ENCODE measurements at places on chromosomes 5 and 9. TPM values are rescaled to one million over a fixed set of nuclear protein-coding genes. Genes with fewer than 3 reads are reported as not detected.

DNA sequence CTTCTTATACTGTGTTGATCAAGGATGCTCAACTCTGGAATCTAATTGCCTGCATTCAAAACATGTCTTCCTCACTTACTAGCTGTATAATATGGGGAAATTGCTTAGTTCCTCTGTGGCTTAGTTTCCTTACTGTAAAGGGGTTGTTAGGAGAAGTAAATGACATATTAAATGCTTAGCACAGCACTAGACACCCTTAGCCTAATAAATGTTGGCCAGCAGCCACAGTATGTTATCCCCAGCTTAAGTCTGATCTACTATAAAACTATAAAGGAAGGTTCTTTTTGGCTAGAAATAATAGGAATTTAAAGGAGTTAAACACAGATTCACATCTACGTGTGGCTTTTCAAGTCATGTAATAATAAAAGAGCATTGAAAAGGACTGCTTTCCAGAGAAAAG, 232.4 kb downstream of the PCSK1 start:
- H3K4me1 ChIP-seq = no peaks in the 10 kb centered on the region
- H3K4me3 ChIP-seq = no peak overlapping the region
- no peak for DNase-seq
- H3K27me3 ChIP-seq = no peaks in the 10 kb centered on the region

DNA sequence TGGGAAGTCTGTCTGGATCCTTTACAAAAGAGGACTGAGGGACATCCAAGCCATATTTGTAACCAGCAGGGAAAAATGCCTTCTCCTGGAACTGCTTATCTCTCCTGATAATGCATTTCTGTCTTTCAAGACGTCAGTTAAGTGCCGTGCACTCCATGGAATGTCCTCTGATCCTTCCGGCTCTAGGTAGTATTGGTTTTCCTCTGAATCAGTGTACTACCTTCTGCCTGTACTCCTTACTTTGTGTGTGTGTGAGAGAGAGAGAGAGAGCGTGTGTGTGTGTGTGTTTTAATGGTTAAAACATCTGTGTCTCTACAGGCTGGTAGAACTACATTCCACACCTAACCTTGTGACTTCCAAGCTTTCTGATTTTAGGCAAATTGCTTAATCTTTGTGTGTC, 89.9 kb downstream of the PIP5K1B start:
- peaks cover 46% of the 10 kb centered on the region for H3K4me1 ChIP-seq
- H3K36me3 ChIP-seq = no peaks in the 10 kb centered on the region
- H3K27me3 ChIP-seq = no peaks in the 10 kb centered on the region
- no peak for DNase-seq
- peak overlapping the region; percentile 38 for H3K27ac ChIP-seq
- H3K4me3 ChIP-seq = no peak overlapping the region

Gene GRM6
- total RNA-seq = not detected

- peak within 1 kb of the TSS; percentile 79 for H3K4me3 ChIP-seq
- H3K36me3 ChIP-seq = peaks cover under 1% of the 10 kb centered on the region
- peaks cover 18% of the 10 kb centered on the region for H3K4me1 ChIP-seq
These were observed at the start of gene PCBD2 for GRCh38 chr5:134904610-134905245. Gene PCBD2, plus strand, starts transcription at chr5:134905131. Its CDS starts 9 bp downstream, at chr5:134905140.

Gene NTNG2
- 1.9 TPM for total RNA-seq

- H3K4me3 ChIP-seq = no peak overlapping the region
- no peak overlapping the region for H3K27ac ChIP-seq
- H3K27me3 ChIP-seq = peaks cover under 1% of the 10 kb centered on the region
These were observed 50.8 kb downstream of the AMBP start for GRCh38 chr9:114027159-114027862.

DNA sequence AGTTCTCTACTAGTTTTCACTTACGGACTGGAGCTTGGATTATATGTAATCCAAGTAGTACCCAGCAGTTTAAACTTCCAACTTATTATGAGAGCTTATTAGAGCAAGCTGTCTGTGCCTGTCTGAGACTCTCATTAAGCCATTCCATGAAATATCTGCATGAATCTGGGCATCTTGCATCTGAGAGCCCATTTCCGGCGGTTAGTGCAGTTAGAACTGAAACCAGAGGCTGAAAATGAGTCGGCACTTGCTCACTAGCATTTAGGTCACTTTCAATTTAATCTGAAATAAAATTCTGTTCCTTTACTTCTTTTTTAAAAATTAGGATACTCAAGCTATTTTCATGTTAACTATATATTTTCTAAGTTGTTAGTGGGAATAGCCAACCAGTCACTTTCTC, 102.2 kb downstream of the MEGF10 start:
- H3K4me1 ChIP-seq = no peaks in the 10 kb centered on the region
- no peak for DNase-seq
- H3K36me3 ChIP-seq = no peaks in the 10 kb centered on the region
- no peak overlapping the region for H3K4me3 ChIP-seq
- no peak overlapping the region for H3K27ac ChIP-seq
- peaks cover 15% of the 10 kb centered on the region for H3K27me3 ChIP-seq

DNA sequence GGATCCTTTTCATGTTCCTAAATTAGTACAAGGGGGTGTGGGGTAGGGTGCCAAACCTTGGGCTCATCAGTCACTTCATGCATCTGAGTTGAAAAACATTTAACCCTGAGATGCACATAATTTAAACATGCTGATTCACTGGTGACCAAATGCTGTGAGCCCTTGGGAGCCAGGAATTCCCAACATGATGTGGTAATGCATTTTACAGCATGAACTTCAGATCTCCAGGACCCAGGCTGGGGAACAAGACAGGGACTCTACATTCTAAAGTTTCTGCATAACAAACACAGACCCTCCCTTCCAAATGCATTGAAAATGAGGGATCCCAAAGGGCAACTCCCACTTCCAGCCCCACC, 322.2 kb downstream of the NDUFS4 start:
- no peak for DNase-seq
- no peaks in the 10 kb centered on the region for H3K4me1 ChIP-seq
- peaks cover 14% of the 10 kb centered on the region for H3K36me3 ChIP-seq
- no peaks in the 10 kb centered on the region for H3K27me3 ChIP-seq
- H3K4me3 ChIP-seq = no peak overlapping the region
- H3K27ac ChIP-seq = no peak overlapping the region

Gene BSPRY
- total RNA-seq = 0.25 TPM

Gene EPB41L4B
- 13.9 TPM for total RNA-seq

DNA sequence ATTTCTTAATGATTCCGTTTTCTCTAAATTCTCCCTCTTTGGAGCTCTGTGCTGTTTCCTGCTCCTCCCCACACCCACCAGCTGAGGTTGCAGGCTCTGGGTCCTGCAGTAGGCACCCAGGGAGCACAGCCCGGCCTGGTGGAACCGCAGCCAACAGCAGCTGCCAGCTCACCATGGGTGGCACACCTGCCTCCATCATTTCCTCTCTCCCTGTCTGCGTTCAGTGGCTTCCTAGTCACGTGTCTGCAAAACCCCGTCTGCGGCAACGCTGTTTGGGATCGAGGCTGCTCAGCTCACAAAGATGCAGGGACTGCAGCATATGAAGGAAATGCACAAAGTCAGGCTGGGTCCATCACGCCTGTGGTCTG, 367.8 kb downstream of the IRX2 start:
- DNase-seq = no peak
- no peak overlapping the region for H3K4me3 ChIP-seq
- no peak overlapping the region for H3K27ac ChIP-seq
- no peaks in the 10 kb centered on the region for H3K4me1 ChIP-seq

Gene INSL6
- not detected for total RNA-seq

DNA sequence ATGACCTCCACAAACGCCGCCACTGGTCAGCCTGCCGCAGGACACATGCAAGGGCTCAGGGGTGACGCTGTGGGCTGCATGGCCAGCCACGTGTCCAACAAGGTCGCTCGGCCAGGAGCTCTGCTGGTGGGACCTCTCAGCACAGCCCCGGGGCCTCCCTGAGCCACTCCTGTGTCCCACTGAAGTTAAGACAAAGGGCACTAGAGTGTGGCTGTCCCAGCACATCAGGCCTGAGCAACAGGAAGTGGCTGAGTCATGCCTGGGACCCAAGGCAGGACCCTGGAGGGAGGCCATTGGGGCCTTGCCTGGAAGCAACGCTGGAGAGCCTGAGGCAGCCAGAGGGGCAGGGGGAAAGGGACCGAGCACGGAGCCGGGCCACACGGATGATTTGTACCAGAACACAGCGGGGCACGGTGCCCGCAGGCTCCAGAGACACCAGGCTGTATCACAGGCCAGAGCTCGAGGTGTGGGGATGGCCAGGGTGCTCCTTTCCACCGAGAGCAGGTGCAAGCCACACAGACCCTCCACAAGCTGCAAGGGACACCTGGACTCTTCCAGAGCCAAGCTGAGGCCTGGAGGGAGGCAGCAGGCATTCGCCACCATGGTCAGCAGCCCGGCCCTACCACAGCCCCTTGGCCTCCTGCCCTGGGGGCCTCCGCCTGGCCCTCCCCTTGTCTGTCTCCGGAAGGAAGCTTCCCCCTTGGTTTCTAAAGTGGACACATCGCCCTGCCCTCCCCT, 6.5 kb upstream of the TMEM210 start:
- H3K27me3 ChIP-seq = no peaks in the 10 kb centered on the region
- DNase-seq = no peak
- H3K4me1 ChIP-seq = no peaks in the 10 kb centered on the region
- no peak overlapping the region for H3K27ac ChIP-seq

GRCh38 chr9:76873821-76874220, 32.1 kb downstream of the PRUNE2 start:
- no peak for DNase-seq
- no peaks in the 10 kb centered on the region for H3K4me1 ChIP-seq
- no peak overlapping the region for H3K4me3 ChIP-seq

GRCh38 chr9:130208600-130209347, 36.6 kb downstream of the NCS1 start:
- no peaks in the 10 kb centered on the region for H3K4me1 ChIP-seq
- no peaks in the 10 kb centered on the region for H3K36me3 ChIP-seq
- H3K27me3 ChIP-seq = peaks cover 14% of the 10 kb centered on the region
- DNase-seq = no peak
- H3K4me3 ChIP-seq = no peak overlapping the region
- H3K27ac ChIP-seq = no peak overlapping the region

- DNase-seq = no peak
- H3K4me3 ChIP-seq = no peak overlapping the region
- no peaks in the 10 kb centered on the region for H3K27me3 ChIP-seq
- H3K27ac ChIP-seq = peak overlapping the region; percentile 95
These were observed 19.1 kb upstream of the RALGDS start for GRCh38 chr9:133140174-133140505.

DNA sequence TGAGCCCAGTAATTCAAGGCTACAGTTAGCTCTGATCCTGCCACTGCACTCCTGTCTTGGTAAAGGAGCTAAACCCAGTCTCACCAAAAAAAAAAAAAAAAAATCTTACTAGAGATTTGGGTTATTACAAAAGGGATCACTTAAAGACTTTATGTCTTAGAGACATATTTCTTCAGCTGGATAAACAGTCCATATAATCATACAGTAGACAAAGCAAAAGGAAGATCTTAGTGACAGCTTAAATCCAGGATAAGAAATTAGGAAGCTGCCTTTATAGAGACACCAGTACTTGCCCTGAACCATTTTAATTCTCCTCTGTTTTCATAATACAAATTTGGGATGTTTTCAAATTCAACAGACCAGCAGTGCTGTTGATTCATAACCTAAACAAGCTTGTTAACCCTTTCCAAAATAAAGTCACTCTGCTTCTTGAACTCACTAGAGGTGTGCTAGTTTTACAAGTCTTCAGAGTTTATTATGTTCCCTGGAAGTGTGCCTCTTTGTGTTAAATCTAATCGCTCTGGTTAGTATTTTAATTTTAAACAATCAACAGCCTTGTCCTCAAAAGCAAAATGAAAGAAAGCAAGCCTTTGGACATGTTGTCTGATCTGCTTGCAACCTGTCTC, 255.5 kb downstream of the ARRDC3 start:
- peaks cover 46% of the 10 kb centered on the region for H3K4me1 ChIP-seq
- H3K27ac ChIP-seq = peak overlapping the region; percentile 78
- no peak for DNase-seq
- H3K4me3 ChIP-seq = no peak overlapping the region
- H3K36me3 ChIP-seq = no peaks in the 10 kb centered on the region
